ENCODE measurements at places on chromosomes 7 and 10. TPM values are rescaled to one million over a fixed set of nuclear protein-coding genes. Genes with fewer than 3 reads are reported as not detected.

The ZNF503 gene
- 13.6 TPM for total RNA-seq

The CNNM1 gene
- total RNA-seq = 2.4 TPM

The KIFBP gene
- 45.4 TPM for total RNA-seq

The SPDYE11 gene
- not detected for total RNA-seq

The C10orf105 gene
- total RNA-seq = 0.11 TPM

The GARIN1A gene
- 0.49 TPM for total RNA-seq

The ANXA8 gene
- total RNA-seq = 0.88 TPM

The COMTD1 gene
- total RNA-seq = 5.6 TPM

The LIPN gene
- not detected for total RNA-seq

The PDZD7 gene
- total RNA-seq = 2.1 TPM

The EXOC4 gene
- 180 TPM for total RNA-seq

The PTPRN2 gene
- total RNA-seq = 13.2 TPM

The FXYD4 gene
- total RNA-seq = not detected

The CHN2 gene
- total RNA-seq = 62.5 TPM

The HOXA2 gene
- not detected for total RNA-seq

The RAMP3 gene
- total RNA-seq = 18.1 TPM

The PLAC9 gene
- total RNA-seq = 43.8 TPM

The KIAA1217 gene
- total RNA-seq = 61.4 TPM

The TMEM178B gene
- total RNA-seq = 16.5 TPM

The PDK4 gene
- 8.9 TPM for total RNA-seq

The PRPF18 gene
- 61.7 TPM for total RNA-seq

The NUTM2A gene
- total RNA-seq = 1.9 TPM

The ELN gene
- total RNA-seq = 494 TPM

The SYT15B gene
- total RNA-seq = 4.0 TPM

The CALD1 gene
- total RNA-seq = 151 TPM

The PRKCQ gene
- 8.7 TPM for total RNA-seq

The FAM241B gene
- 5.1 TPM for total RNA-seq

The GOT1 gene
- 26.1 TPM for total RNA-seq

All from camera-type eye (tissue), 1 donor.